ENCODE measurements at places on chromosomes 6 and 20.

GRCh38 chr6:12136905-12137304 is 124.8 kb downstream of the HIVEP1 start:
- no peak for DNase-seq

- no peak for DNase-seq
Observed at GRCh38 chr6:169975286-169975685, 223.9 kb downstream of the ERMARD start.

DNA sequence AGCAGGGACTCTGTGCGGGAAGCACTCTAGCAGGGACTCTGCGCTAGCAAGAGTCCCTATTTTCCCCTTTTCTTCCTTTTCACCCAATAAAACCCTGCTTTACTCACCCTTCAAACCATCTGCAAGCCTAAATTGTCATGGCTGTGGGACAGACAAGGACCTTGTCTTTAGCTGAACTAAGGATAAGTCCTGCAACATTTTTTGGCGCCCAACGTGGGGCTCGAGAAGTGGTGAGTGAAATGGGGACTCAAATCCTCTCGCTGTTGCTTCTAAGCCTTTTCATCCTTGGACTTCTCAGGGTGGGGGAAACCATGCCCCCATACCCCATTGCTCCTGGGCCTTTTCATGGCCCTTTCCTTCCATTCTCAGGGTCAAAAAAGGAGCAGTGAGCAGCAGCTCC is 46.4 kb downstream of the IMPG1 start:
- no peak for DNase-seq

DNA sequence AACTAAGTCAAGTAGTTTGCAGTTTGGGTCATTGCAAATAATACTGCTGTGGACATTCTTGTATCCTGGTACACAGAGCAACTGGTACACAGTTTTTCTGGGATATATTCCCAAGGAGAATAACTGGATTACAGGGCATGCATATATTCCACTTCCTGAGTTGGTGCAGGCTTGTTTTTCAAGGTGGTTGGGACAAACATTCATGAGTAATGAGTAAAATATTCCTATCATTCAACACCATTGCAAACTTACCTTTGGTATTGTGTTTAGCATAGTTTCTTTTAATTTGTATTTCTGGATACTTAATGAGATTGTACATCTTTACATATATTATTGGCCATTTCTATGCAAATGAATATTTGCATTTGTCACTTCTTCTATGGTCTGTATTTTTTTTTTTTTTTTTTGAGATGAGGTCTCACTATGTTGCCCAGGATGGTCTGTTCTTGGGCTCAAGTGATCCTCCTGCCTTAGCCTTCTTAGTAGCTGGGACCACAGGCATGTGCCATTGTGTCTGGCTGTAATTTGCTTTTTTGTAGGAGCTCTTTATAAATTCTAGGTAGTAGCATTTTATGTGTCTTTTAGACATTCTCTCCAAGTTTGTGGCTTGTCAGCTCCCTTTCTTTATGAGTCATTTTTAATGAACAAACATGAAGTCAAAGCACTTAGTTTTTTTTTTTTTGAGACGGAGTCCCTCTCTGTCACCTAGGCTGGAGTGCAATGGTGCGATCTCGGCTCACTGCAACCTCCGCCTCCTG is 158.7 kb downstream of the SOX4 start:
- no peak for DNase-seq

- DNase-seq: no peak
Observed at GRCh38 chr6:33684428-33684896, 27.0 kb downstream of the UQCC2 start.

DNA sequence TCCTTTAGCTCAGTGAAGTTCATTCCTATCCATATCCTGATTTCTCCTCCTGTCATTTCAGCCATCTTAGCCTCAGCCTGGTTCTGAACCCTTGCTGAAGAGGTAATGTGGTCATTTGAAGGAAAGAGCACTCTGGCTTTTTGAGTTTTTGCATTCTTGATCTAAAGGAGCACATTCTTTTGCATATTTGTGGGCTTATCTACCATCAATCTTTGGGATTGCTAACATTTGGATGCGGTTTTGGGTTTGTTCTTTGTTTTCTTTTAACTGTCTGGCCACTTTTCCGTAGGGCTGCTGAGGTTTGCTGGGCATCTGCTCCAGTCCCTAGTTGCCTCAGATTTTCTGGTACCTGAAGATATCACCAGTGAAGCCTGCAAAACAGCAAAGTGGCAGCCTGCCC is 238.3 kb downstream of the EPM2A start:
- DNase-seq: no peak

GRCh38 chr6:114364301-114364700 is 21.5 kb upstream of the HS3ST5 start:
- no peak for DNase-seq

DNA sequence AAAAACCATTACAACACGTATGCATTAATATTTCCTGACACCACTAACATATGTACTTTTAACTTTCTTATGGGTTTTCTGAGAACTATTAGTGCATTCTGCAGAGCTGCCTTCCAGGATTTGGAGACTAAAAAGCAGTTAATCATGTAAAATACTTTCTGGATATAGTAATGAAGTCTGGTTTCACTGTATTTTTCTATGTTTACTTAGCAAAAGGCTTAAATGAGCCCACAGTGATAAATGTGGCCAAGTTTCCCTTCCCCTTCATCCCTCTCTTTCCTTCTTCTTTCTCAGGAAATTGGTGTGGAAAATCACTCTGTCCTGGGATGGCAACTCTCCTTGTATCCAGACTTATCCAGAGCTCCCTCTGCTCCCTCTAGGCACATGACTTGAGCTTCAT is 29.7 kb upstream of the ENPP1 start:
- no peak for DNase-seq

DNA sequence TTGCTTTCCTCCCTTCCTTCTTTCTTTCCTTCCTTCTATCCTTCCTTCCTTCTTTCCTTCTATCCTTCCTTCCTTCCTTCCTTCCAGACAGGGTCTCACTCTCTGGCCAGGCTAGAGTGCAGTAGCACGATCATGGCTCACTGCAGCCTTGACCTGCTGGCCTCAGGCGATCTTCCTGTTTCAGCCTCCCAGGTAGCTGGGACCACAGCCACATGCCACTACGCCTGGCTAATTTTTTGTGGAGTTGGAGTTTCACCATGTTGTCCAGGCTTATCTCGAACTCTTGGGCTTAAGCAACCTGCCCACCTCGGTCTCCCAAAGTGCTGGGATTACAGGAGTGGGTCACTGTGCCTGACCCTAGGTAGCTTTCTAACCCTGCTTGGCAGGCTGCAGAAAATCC is 12.2 kb upstream of the SEC63 start:
- peak; percentile 64 for DNase-seq

DNA sequence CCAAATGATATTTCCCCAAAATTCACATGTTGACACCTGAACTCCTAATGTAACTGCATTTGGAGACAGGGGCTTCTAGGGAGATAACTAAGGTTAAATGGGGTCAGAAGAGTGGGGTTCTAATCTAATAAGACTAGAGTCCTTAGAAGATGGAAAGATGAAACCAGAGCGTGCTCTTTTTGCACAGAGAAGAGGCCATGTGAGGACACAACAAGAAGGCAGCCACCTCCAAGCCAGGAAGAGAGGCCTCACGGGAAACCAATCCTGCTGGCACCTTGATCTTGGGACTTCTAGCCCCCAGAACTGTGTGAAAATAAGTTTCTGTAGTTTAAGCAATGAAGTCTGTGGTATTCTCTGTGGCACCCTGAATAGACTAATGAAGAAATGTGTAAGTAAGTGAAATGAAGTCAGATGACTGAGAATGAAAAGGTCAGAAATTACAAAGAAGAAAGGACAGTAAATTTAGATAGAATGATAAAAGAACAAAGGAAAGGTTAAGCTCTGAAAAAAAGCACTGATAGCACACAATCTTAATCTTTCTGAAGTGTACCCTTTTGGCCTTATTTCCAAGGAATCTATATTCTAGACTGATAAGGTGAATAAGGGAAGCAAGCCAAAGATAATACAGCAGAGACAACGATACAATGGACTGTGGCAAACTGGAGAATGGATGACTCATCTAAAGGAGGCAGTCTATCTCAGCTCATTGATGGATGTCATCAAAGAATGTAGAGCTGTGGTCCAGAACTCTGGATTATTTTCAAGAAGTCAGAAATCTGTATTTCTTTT is 110.4 kb downstream of the MYB start:
- DNase-seq: no peak

DNA sequence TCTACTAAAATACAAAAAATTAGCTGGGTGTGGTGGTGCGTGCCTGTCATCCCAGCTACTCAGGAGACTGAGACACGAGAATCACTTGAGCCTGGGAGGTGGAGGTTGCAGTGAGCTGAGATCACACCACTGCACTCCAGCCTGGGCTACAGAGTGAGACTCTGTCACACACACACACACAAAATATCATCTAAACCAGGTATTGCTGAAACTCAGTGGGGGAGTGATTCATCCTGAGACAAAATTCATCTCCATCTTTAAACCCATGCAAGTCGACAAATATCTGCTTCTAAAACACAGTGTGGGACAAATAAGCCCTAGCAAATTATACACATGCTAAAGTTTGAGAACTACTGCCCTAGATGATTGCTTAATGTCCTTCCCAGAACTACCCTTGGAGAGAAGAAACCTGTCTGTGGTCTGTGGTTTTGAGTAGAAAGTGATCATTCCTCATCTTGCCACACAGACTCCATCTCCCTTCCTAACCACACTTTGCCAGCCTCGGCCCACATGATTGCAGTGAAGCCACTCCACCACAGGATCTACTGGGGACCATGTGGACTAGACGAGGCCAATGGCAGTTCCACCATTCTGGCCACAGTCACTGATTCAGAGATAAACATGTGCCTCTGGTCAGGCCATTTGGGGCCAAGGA is 130.3 kb downstream of the OPRM1 start:
- DNase-seq: no peak

- no peak for DNase-seq
Observed at GRCh38 chr6:20056350-20056992, 155.8 kb downstream of the MBOAT1 start.

GRCh38 chr6:118186672-118187567 is 279.9 kb downstream of the SLC35F1 start:
- DNase-seq: no peak

DNA sequence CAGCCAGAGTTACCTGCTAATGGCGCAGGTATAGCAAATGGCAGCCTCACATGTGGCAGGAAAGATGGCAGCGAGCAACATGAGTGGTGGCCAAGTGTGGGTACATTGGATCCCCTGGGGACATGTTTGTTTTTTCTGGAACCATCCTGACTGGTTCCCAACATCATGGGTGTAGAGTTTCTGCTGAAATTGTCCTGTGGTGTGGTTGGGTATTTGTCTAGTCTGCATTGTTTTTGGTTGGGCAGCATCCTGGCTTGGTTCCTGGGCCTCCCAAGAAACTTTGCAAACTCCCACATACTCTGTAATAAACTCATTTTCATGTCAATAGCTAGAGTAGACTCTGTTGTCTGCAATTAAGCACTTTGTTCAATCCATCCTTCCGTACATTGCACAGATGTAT is 282.6 kb downstream of the CDC5L start:
- DNase-seq: peak; percentile 14

- no peak for DNase-seq
Observed at GRCh38 chr6:151353795-151354194, 37.6 kb downstream of the ZBTB2 start.

Measured in left lobe of liver (tissue), 2 donors.